ENCODE measurements at places on chromosomes 2 and 18.

GRCh38 chr18:6624271-6624660 is 105.2 kb upstream of the ARHGAP28 start:
- no peak for DNase-seq

DNA sequence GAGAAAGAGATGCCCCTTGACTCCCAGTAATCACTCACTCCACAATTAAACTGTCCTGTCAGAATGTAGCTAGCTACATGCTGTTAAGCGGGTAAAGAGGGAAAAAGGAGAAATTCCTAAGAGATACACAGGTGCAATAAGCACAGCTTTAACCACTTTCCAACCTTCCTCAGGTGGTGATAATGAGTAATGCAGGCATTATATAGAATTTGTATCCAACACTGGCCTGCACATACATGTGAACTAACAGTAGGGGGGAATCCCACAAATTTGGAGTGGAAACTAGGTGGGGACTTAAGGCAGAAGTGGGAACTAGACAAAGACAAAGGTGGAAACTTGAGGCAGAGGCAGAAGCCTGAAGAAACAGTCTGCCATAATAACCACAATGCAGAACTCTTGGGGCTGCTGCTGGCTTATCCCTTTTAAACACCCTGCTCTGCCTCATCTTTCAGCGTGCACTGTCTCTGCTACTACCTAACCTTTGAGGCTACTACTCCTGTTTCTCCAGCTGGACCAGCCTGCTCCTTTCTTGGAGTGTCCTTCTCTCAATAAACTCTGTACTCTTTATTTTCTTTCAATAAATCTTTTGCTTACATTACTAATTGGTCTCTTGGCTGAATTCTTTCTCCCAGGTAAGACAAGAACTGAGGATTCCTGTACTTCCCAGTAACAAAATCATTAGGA is 259.7 kb downstream of the PDE11A start:
- no peak for DNase-seq

- DNase-seq = no peak
Observed at GRCh38 chr2:33136056-33136455, 189.3 kb downstream of the LTBP1 start.

DNA sequence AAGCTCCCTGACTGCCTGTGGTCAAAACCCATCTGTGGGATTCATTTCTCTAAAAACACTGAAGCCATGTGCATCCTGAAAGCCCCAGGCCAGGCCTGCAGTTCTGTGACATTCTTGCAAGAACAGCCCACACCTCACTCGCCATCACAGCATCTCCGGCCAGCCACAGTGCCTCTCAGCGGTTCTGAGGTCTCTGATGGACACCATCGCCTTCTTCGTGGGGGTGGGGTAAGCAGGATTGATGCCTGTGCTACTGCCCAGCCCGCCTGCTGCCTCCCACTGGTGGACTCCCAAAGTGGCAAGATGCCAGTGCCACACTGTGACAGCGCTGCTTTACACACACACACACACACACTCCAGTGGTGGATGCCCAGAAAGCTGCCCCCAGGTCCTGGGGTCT is 5.2 kb upstream of the PRLH start:
- DNase-seq = no peak

- no peak for DNase-seq
Observed at GRCh38 chr2:226256237-226256636, 543.4 kb downstream of the IRS1 start.

GRCh38 chr2:55885127-55885943 is 38.2 kb downstream of the EFEMP1 start:
- DNase-seq = no peak

DNA sequence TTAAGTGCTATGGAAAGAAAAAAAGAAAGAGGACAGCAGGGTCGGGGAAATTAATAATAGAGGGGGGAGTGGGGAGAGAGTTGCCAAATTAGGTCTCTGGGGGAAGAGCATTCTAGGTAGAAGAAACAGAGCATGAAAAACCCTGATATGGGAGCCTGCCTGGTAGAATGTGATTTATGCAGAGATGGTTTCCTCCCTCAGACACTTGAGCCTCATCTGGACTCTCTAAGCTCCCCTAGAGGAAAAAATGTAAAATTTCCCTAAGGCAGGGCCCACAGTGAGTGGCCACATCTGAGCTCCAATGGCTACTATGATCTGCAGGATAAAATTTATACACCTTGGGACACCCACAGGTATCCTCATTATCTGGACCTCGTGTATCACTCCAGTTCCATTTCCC is 20.6 kb upstream of the EPAS1 start:
- DNase-seq = no peak

DNA sequence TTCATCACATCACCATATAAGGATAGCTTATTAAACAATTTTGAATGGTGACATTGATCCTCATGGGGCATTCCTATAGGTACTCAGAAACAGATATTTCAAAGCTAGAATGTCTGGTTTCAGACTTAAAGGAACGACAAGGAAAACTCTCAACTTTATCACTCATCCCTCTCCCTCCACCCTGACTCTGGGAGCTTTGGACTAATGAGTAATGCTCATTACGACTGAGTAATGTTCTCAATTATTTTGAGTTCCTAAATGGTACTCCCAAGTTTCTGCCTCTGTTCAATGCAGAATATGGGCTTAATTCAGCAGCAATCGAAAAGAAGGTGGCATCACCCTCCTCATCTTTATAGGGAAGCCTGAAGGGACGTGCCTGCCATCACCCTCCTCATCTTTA is 43.4 kb downstream of the RFX8 start:
- no peak for DNase-seq

GRCh38 chr2:157413326-157414035 is 30.4 kb downstream of the CYTIP start:
- DNase-seq = peak; percentile 55

GRCh38 chr18:69737851-69738250 is 209.8 kb downstream of the CD226 start:
- no peak for DNase-seq

DNA sequence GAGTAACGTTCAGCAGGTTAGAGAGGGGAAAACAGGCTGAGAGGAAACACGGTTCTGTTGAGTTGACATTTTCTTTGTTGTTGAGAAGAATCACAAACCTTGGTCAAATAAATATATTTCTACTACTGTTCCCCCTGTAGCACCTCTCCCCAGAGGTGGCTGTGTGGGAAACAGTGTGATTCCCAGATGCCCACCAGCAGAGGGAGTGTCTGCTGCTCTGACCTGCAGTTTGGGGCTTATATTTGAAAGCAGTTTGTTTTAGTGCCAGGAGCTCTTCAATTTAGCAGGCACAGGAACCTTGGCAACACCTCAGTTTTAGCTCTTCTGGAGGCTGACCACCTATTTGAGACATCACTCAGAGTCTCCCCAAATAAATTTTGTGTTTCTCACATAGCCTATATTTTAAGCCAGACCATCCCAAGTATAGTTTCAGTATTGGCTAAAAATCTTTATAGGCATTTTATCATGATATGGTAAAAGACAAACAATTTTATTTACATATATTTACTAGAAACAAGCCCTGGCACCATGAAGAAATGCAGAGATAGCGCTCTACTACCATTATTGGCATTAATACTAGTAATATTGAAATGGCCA is 75.7 kb downstream of the PIK3C3 start:
- DNase-seq = peak; percentile 17

GRCh38 chr2:21912405-21912804 is 788.6 kb downstream of the TDRD15 start:
- no peak for DNase-seq

GRCh38 chr2:197674060-197674459 is 1.3 kb downstream of the RFTN2 start:
- no peak for DNase-seq

DNA sequence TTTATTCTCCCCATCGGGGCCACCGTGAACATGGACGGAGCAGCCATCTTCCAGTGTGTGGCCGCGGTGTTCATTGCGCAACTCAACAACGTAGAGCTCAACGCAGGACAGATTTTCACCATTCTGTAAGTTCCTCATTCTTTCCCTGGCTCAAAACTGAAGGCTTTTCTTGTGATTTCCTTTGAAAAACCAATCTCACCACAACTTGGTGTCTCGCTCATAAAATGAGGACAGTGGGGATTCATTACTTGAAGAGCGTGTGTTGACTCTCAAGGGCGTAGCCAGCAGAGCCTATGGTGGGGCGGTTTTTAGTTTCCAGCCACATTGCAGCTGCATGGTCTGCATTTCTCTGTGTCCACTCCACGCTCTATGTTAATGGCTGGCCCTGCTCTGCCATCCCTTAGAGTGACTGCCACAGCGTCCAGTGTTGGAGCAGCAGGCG is 29.0 kb downstream of the SLC1A4 start:
- no peak for DNase-seq

GRCh38 chr2:127638361-127639110 is 7.4 kb upstream of the GPR17 start:
- no peak for DNase-seq

DNA sequence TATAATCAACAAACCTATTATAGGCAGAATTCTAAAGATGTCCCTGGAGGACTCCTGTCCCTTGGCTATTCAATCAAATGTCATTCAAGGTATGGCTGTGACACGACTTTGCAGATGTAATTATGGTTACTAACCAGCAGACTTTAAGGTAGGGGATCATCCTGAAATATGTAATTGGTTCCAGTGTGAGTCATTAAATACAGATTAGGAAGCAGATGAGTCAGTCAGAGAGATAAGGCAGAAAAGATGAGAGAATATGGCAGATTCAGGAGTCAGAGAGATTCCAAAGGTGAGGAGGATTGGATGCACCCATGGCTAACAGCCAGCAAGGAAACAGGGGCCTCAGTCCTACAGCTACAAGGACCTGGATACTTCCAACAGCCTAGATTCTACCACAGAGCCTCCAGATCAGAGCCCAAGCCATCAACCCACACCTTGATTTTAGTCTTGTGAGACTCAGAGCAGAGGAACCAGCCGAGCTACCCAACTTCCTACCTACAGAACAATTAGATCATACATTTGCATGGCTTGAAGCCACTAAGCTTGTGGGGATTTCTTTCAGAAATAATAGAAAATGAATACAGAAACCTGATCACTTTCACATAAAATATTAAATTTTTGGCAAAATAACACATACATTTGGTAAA is 11.2 kb upstream of the PROM2 start:
- DNase-seq = no peak

- no peak for DNase-seq
Observed at GRCh38 chr2:219687272-219687671, 59.8 kb downstream of the SLC4A3 start.

- DNase-seq = no peak
Observed at GRCh38 chr2:171592036-171592555, 69.8 kb downstream of the CYBRD1 start.

DNA sequence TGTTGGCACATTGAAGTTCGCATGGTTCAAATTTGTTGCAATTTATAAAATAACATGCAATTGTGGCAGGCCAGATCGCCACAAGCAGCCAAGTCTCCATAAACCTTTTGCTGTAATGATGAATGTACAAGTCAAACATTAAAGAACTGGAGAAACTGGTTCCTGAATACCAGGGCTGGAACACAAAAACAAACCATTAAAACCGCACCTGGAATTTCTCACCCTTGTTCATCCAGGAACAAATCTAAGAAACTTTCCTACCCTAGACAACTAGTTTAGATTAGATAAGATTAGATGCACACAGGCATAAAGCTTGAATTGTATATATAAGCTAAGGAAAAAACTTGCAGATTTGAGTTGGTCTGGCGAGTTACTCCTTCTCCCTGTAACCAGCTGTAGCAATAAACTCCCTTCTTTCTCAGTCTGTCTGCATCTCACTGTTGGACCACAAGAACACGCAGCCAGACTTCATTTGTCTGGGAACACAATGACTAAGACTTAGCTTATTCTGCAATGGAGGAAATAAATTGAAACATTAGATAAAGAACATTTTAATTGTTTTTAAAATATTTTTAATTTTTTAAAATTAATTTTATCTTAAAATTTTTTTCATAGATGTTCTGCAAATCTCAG is 1835.5 kb upstream of the LRRTM1 start:
- no peak for DNase-seq

- no peak for DNase-seq
Observed at GRCh38 chr2:101185085-101185484, 33.9 kb upstream of the TBC1D8 start.

DNA sequence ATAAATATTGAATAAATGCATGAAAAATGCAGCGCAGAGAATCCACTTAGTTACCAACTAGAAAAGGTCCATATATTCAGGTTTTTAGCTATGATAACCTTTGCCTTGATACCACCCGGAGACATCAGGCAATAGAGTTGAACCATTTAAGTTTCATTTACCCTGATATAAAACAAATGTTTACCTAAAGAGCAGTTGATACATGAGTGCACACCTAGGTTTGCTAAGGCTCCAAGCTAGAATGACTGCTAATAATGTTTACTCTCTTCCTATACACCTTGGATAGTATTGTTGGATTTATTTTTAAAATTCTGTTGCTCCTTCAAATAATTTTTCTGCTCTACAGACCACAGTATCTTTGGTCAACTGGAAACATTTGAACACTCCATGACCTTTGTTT is 1463.6 kb downstream of the LRP1B start:
- DNase-seq = no peak

GRCh38 chr2:26414311-26414710 is 12.6 kb downstream of the DRC1 start:
- DNase-seq = no peak

DNA sequence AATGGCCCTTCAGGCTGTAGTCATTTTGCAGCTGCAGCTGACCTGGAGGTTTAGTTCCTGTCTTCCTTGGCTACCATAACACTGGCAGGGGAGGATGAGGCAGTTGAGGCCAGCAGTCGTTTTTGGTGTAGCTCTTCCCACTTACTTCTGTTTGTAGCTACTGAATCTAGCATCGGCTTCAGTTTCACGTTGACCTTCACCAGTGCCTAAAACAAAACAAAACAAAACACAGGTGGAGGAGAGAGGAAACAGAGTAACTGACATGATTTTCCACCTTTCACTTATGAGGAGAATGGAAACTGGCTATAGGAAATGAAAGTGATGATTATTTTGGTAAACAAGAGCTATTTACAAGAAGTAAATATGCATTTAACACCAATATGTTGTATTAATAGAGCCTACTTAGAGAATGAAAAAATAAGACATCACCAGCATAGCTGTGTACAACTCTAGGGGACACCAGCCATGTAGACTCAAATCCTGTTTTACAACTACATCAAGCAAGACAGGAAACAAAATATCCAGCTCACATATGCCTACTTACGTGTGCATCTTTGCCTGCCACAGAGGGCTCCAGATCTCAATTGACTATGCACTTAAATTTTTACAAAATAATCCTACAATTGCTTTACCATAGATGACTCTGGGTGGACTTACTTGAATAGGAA is 236.9 kb downstream of the AGPS start:
- DNase-seq = peak; percentile 26

GRCh38 chr2:229417176-229417575 is 146.1 kb upstream of the PID1 start:
- no peak for DNase-seq

DNA sequence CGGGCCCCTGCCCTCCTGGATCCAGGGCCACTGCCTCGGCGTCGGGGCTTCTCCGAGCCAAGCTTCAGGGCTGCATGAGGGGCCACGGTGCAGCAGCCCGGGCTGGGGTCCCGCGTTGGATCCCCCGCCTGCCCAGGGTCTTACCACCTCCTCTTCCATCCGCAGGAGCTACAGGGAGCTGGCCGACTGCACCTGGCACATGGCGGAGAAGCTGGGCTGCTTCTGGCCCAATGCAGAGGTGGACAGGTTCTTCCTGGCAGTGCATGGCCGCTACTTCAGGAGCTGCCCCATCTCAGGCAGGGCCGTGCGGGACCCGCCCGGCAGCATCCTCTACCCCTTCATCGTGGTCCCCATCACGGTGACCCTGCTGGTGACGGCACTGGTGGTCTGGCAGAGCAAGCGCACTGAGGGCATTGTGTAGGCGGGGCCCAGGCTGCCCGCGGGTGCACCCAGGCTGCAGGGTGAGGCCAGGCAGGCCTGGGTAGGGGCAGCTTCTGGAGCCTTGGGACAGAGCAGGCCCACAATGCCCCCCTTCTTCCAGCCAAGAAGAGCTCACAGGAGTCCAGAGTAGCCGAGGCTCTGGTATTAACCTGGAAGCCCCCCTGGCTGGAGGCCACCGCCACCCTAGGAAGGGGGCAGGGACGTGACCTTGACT is 52.1 kb downstream of the RAMP1 start:
- no peak for DNase-seq

Measured in GM13976 (cell line).